Activated T-cell treated with anti-CD3 and anti-CD28 coated beads for 24 hours (primary cell): ENCODE measurements at places on chromosomes 5 and 9.

GRCh38 chr5:36079200-36079781 lies 12.6 kb upstream of the UGT3A2 start:
- peak; percentile 1 for DNase-seq

GRCh38 chr9:114371343-114371944 lies 16.3 kb downstream of the AKNA start:
- no peak for DNase-seq

DNA sequence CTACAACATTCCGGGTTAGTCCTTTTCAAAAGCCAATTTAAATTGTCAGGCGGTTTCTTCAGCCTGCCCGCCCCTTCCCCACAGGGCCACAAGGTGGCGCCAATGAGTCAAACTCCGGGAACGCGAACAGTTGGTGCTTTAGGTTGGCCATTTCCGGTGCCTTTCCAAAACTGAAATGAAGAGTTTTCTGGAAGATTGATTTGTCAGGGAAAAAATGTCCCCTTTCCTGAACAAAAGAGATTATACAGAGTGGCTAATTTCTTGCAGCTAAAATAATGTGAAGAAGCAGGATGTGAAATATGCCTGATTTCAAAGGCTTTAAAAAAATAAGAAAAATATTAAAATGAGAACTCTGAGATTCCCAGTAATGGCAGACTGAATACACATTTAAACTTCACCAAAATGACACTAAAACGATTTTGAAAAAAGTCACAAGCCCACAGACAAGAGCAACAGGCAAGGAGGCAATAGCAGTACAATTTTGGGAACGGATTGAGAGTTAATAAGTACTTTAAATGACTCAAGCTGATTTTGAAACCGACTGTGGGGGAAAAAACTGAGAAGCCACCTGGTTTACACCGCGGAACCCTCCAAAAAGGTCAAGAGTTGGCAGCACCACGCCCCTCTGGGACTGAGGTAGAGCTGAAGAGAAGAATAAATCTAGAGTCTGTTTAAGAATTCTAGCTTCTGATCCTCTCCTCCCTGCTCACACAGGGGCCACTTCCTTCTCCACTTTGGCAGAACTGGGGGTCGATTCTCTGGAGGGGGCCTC lies 45.7 kb downstream of the SLC46A2 start:
- DNase-seq: peak; percentile 71

DNA sequence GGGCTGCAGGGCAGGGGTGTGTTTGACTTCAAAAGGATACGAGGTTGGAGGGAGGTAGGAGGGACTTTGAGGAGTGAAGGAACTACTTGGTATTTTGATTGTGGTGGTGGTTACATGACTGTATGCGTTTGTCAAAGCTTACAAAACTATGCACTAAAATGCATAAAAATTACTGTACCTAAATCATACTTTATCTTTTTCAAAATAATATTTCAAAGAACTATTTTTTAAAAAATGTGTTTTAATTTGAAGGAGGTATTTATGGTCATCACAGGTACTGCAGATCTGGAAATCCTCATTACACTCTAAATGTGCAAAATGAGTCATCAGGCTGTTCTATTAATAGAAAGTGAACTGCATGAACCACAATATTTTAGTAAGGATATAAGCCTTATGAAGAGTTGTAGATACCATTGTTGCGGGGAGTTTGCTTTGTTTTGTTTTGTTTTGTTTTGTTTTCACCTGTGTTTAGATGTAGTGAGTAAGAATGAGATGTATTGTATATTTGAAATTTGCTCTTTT lies 116.9 kb downstream of the ARRDC3 start:
- no peak for DNase-seq

- DNase-seq: no peak
These were observed 20.7 kb downstream of the OR2S2 start for GRCh38 chr9:35937227-35937626.

- DNase-seq: no peak
These were observed 41.2 kb upstream of the CTSL start for GRCh38 chr9:87684627-87685219.

GRCh38 chr9:123329329-123329955 lies 26.6 kb upstream of the CRB2 start:
- DNase-seq: no peak

GRCh38 chr5:130514984-130515690 lies 610.9 kb downstream of the CHSY3 start:
- DNase-seq: no peak

GRCh38 chr9:84445737-84446136 lies 105.2 kb upstream of the SLC28A3 start:
- no peak for DNase-seq

- no peak for DNase-seq
These were observed 184.7 kb downstream of the MAPKAP1 start for GRCh38 chr9:125522328-125522725.

DNA sequence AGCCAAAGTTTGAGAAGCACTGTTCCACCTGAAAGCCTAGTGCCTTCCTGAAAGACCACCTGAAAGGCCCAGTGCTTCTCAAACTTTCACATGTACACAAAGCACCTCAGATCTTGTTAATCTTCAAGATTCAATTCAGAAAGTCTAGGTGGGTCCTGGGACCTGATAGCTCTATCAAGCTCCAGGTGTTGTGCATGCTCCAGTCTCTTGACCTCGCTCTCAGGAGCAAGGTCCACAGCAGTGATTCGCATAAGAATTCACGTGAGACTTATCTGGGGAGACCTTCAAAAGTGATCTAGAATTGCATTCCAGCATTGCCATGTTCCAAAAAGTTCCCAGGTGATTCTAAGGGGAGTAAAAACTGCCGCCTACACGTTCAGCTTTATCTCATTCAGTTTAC lies 102.1 kb downstream of the PIK3R1 start:
- no peak for DNase-seq

DNA sequence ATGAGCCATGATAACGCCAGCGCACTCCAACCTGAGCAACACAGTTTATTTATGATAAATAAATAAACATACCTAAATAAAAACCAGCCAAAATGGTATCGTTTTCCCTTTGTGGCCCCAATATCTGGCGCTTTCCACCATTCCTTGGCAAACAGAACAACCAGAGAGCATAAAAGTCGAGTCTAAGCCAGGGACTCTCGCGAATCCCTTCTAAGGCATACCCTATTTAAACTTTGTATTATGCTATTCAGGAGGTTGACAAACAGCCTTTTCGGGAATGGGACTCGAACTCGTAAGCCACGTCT lies 386 bp upstream of the MATR3 start:
- no peak for DNase-seq

- DNase-seq: no peak
These were observed 166.1 kb downstream of the RNF180 start for GRCh38 chr5:64331597-64332277.

GRCh38 chr9:12813960-12814876 lies 39.4 kb downstream of the LURAP1L start:
- no peak for DNase-seq

- no peak for DNase-seq
These were observed 481.9 kb downstream of the KDM4C start for GRCh38 chr9:7239708-7240107.

GRCh38 chr5:160835818-160836528 lies 16.0 kb downstream of the ATP10B start:
- no peak for DNase-seq

- no peak for DNase-seq
These were observed 7.2 kb downstream of the SNAPC4 start for GRCh38 chr9:136392538-136393449.

DNA sequence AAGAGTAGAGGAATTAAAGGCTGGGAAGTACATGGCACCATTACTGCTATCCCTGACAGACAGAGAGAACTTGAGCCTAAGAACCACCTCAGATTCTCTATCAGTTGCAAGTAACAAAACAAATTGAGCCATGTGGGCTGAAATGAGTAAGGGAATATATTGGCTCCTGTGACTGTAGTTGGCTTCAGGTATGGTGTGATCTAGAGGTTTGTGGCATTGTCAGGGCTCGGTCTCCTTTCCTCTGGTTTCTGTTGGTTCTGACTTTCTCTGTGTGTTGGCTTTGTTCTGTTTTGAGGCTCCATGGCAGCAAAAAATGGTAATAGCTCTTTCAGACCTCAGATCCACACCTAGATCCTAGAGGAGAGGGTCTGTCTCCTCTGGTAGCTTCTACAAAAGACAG lies 5.7 kb downstream of the GALNT10 start:
- no peak for DNase-seq

- no peak for DNase-seq
These were observed 58.6 kb downstream of the DIAPH1 start for GRCh38 chr5:141560151-141560550.

DNA sequence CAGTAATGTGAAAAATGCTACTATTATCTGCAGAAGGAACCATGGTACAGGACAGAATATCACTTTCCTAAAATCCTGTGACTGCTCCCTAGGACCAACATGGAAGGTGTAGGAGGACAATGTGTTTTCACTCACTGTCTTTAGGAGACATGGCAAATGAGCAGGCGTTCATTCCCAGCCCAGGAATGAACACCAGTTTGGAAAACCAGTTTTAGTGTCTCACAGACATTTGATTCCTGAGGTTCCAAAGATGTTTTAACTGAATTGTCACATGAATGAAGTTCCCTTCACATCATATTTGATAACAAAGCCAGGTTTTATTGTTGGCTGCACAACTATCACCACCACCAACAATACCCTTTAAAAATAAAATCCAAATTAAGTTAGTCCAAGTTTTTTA lies 178.2 kb downstream of the ENC1 start:
- DNase-seq: no peak

DNA sequence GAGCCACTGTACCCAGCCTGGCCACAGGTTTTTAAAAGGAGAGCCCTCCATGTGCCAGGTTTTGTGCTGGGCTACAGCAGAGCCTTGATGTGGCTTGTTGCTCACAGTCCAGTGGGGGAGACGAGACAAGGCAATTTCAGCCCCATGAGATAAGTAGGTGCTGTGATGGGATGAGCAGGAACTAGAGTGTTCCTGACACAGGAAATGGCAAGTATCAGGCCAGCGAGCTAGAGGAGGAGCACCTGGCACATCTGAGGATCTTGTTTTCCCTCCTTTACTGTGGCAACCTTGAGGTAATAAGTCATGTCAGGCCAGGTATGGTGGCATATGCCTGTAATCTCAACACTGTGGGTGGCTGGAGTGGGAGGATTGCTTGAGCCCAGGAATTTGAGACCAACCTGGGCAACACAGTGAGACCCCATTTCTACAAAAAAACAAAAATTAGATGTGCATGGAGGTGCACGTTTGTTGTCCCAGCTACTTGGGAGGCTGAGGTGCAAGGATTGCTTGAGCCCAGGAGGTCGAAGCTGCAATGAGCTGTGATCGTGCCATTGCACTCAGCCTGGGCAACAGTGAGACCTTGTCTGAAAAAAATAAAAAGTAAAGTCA lies 3.8 kb upstream of the ZDHHC12 start:
- DNase-seq: no peak

GRCh38 chr9:7570107-7570720 lies 229.4 kb downstream of the DMAC1 start:
- DNase-seq: peak; percentile 60
